NCI-H187 treated with DMSO at 0.1 percent for 48 hours (cell line): ENCODE measurements at places on chromosomes 5 and 9.

- no peak for DNase-seq
Observed at GRCh38 chr5:124935065-124935464, 188.6 kb upstream of the ZNF608 start.

- no peak for DNase-seq
Observed at GRCh38 chr5:67404256-67405100, 207.9 kb upstream of the CD180 start.

DNA sequence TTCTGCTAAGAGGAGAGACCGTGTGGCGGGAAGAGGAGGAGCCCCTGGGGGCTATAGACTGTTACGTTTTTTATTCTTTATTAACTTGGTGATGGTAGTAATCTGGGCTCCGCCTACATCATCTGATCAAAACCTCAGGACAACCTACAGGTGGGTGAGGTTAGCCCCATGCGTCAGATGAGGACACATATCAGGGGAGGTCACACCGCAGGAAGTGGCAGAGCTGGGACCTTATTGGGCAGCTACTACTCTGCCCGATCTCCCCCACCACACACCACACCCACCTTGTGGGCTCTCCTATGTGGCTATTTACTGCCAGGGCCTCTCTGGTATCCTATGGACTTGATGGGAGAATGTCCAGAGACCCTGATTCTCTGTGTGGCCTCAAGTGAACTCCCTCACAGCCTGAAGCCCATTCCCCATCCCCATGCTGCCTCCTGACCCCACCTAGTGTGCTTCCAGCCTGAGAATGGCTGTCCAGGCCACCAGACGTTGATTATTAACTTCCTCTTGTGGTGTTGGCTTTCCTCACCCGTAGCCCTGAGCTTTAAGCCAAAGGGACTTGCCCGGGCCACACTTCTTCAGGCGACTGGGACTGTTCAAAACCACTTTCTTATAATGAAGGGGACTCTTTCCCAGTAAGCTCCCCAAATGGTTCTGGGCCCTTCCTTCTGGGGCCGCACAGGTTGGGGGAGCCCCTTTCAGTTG is 8.2 kb downstream of the UNC5A start:
- no peak for DNase-seq

DNA sequence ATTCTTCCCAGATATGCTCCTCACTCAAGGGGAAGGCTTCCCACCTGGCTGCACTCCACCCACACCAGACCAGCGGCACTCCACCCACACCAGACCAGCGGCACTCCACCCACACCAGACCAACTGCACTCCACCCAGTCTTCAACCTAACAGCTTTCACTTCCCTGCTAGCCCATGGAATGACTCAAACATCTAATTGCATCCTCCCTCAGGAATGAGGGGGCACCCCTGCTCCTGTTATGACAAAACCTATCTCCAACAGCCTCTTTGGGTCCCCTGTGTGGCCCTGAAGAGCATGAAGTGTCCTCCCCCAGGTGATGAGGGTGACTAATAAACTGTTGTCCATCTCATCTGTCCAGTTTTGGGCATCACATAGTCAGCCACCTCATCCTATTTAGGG is 556.6 kb upstream of the TUSC1 start:
- no peak for DNase-seq

DNA sequence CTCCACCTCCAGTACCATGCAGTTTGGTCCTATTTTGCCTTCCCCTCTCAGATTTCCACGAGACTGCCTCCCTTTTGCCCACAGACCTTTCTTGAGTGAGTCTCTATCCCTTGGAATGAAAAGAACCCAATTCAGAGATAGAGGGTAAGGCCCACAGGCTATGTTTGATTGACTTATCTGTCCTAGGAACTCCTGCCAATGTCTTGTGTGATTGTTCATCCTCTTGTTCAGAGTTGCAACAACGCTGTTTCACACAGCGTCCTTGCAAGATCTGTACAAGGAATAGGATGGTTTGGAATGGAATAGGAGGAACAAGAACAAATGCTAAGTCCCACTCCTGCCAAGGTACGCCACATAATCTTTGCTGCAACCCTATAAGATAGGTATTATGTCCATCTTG is 142.2 kb upstream of the ABCA1 start:
- no peak for DNase-seq

- no peak for DNase-seq
Observed at GRCh38 chr5:62419609-62420008, 7.0 kb downstream of the IPO11 start.

GRCh38 chr9:129568560-129569501 is 52.1 kb downstream of the C9orf50 start:
- DNase-seq: no peak

DNA sequence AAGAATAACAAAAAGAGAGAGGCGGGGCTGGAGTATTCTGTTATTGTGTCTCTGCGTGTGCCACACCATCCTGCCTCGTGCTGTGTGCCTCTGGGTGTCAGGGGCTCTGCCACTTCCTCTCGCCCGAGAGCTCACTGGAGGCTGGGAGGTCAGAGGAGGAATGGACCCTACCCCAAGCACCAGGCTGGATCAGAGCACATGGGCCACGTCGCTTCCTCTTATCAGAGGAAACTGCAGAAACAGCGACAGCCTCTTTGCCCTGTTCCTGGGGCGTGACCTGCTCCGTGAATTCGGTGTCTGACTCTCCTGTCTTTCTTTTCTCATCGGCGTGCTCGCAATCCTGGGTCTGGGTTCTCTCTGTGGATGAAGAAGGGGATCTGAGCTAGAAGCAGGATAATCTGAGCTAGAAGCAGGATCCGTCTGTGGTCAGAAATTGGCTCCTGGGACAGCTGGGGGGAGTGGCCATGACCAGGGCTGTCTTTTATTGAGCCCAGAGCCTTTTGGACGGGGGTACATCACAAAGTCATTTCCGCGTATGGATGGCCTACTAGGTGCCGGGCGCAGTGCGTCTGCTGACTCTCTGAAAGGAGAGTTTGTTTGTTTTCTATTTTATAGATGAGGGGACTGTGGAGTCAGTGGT is 150.3 kb upstream of the COL5A1 start:
- DNase-seq: no peak

DNA sequence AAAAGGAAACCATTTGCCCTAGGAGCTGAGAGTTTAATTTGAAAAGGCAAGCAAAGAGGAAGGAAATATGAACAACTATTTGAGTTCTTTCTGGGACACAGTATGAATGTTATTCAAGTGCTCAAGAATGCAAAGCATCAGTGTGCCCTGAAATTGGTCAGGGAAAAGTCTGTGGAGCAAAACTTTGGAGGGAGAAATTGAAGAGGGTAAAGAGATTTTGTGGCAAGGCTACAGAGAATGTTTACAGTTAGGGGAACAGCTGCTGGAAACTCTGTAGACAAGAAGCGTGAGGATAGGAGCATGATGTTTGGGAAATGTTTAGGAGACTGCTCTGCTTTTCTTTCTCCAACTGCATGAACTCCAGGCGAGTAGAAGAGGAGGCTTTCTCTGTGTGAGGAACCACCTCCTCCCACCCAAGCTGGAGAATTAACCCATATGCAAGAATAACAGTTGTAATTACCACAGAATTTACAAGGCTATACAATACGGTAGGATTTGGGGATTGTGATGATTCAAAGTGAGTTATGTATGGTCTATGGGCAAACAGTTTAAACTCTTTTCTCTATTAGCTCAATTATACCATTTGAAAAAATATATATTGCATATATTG is 75.4 kb upstream of the IL7R start:
- DNase-seq: no peak

DNA sequence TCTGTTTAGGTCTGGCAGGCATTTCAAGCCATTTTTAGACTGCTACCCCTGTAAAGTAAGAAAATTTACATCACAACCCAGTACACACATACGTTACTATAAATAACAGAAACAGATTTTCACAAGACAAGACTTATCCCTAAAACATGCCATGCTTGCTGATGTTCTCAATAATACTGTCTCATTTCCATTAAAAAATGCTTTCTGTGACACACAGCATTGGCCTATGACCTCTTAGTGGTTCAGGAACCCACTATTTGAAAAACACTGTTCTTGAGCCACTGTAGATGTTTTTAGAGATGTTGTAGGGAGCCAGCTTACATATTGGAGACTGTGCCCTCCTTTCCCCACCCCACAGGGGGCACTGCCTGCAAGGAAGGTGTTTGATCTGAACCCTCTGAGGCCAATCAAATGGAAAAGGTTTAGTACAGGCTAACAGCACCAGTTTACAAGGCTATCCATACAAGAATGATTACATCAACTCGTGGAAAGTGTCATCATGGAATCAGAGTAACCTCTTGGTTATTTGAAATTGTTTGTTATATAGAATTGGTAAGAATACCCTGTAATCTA is 30.8 kb downstream of the ZSWIM6 start:
- no peak for DNase-seq

- DNase-seq: no peak
Observed at GRCh38 chr5:132473668-132474067, 16.9 kb downstream of the IRF1 start.

GRCh38 chr5:13910637-13911288 is 33.7 kb downstream of the DNAH5 start:
- no peak for DNase-seq

- DNase-seq: no peak
Observed at GRCh38 chr5:140321796-140322195, 18.9 kb upstream of the PFDN1 start.

- DNase-seq: no peak
Observed at GRCh38 chr9:18023332-18023731, 444.5 kb downstream of the SH3GL2 start.

DNA sequence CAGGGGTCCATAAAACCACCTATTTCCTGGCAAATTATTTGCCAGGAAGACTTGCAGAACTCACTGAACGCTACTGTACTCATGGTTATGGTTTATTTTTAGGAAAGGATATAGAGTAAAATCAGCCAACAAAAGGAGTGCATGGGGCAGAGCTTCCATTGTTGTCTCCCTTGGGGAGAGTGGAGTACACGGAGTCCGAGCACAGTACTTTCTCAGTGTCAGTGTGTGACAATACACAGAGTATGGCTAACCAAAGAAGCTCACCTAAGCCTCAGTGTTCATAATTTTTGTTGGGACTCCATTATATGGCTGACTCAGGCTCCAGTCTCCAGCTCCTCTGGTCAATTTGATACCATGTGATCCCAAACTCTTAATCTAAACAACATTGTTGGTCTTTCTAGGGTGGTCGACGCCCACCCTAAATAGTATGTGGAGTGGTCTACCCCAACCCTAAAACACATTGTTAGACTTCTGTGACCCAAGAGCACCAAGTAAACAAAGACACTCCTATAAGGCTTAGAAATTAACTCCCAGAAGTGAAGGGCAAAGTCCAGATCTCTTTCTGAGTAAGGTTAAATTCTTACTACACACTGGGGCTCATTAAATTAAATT is 74.9 kb downstream of the SLC44A1 start:
- no peak for DNase-seq

- no peak for DNase-seq
Observed at GRCh38 chr5:136129445-136129844, 3.2 kb upstream of the SMAD5 start.

DNA sequence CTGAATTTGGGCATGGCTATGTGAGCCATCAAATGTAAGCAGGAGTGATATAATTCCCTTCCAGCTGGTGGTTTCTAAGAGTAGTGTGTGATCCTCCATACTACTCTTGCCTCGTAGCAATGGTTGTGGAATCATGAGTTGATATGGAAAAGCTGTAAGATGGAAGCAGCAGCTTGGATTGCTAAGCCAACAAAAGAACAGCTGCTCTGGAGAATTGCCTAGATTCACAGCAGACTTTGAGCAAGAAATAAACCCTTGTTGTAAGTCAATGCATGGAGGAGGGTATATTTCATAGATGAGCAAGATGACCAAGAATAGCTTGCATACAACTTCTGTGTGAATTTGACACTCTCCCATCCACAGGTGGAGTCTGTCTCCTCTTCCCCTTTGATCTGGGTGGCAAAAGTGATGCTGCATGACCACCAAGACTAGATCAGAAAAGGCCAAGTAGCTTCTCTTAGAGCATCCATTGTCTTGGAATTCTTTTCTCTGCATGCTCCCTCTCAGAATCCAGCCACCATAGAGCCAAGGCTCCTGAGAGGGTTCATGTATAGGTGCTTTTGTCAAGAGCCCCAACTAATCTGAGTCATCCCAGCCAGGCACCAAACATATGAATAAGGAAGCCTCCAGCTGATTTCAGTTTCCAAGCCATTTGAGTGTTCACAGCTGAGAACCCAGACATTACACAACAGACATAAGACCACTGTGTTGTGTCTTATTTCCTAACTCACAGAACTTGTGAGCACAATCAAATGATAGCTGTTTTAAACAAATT is 79.0 kb downstream of the PRLR start:
- DNase-seq: no peak

DNA sequence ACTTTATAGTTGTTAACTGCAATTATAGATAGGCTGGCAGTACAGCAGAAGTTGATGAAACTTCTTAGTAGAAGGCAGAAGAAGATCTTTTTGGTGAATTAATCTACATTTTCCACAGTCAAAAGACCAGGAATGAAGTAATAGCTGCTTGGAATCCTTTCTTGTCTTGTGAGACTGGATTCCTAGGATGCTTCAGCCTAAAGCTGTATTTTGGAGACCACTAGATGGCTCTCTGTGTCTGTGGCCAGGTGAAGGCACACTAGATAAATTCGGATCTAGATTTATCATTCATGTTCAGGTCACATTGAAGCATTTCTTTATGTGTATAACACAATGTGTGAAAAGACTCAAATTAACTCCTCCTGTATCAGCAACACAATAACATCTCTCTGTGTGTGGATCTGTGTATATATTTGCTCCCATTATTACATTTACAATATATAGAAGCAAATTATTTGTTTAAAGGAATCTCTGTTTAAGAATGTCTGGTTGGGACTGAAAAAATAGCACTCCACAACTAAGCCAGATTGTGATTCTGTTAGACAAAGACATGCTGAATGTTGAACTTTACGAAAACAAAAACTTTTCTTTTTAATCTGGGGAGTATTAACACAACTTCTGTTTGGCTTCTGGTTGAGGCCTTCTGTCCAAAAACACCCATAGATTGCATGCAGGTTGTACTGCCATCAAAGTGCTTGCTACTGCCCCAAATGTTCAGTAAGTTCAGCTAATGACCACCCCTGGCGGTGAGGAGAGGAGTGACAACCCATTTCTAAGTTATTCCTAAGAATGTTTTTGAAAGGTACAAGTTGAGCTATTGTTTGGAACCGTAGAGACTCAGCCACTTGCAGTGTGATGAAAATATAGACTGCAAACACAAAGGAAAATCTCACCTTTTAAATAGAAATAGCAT is 10.6 kb downstream of the GRIN3A start:
- DNase-seq: no peak

DNA sequence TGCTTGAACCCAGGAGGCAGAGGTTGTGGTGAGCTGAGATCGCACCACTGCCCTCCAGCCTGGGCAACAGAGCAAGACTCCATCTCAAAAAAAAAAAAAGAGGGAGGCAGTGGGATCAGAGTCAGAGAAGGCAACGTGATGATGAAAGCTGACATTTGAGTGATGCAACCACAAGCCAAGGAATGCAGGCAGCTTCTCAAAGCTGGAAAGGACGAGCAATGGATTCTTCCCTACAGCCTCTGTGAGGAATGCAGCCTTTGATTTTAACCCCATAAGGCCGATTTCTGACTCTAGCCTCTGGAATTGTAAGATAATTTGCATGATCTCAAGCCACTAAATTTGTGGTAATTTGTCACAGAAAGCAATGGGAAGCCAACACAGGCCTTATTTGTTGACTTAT is 9.8 kb downstream of the TGFBI start:
- DNase-seq: no peak

- no peak for DNase-seq
Observed at GRCh38 chr9:131773911-131774379, 34.1 kb upstream of the RAPGEF1 start.

GRCh38 chr9:2066312-2067273 is 51.4 kb downstream of the SMARCA2 start:
- DNase-seq: no peak
